ENCODE measurements at places on chromosomes 7 and 10.

- no peak for DNase-seq
Measured at GRCh38 chr7:125467996-125468854, 538.6 kb upstream of the POT1 start.

DNA sequence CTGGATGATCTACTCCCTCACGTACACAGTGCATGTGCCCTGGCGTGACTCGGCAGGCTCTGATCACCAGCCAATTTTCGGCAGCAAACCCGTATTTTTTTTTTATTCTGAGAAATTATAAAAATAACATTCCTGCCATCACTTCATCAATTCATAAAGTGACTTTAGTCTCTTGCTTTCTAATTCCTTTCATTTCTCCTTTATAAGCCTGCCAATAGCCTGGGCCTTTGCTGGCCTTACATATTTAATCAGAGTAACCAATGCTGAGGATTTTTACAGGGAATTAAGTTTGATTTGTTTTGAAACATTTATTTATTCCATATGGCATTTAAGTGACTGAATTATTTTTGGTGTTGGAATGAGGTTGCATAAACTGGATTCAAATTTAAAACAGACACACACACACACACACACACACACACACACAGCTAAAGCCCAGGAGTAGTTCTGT lies 140.8 kb downstream of the ETV1 start:
- DNase-seq, result peak; percentile 23

DNA sequence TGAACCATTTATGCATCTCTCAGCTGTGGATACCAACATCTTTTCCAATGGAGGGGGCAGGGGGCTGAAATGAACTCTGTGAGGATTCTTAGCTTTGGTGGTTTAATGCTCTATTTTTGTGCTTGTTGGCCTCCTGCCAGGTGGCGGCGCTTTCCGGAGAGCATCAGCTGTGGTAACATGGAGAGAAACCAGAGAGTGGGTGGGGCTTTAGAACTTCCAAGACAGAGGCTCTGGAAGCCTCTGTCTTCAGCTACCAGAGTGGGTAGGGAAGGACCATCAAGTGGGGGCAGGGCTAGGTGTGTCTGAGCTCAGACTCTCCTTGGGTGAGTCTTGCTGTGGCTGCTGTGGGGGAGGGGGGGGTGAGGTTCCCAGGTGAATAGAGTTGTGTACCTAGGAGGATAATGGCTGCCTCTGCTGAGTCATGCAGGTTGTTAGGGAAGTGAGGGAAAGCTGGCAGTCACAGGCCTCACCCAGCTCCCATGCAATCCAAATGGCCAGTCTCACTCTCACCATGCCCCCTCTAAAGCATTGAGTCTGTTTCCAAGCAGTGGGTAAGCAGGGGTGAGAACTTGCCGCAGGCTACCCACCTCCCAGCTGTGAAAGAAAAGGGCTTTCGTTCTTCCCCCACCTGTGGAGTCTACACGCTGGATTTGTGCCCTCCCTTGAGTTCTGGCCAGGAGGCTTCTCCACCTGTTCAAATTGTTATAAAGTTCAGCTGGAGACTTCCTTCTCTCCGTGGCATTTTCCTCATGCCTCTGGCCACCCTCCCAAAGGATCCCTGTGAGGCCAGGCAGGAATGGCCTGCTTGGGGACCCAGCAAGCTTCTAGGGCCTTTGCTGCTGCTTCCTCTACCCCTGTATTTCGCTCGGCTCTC lies 527.0 kb downstream of the NEBL start:
- peak; percentile 60 for DNase-seq

DNA sequence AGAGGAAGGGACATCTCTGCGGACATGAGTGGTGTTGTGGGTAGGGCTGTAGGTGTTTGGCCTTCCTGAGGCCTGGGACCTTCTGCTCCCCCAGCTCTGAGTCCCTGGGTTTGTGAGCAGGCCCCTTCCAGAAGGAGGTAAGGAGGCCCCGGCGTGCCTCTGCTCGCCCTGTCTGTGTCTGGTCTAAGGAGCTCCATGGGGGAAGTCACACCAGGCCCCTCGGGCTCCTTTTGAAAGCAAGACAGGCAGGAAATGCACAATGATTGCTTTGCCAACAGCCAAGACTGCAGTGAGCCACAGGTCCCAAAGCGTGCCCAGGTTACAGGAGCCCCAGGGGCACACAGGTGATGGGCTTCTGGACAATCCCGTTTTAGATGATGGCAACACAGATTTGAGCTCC lies 89.5 kb downstream of the FAM53B start:
- DNase-seq, result peak; percentile 31

DNA sequence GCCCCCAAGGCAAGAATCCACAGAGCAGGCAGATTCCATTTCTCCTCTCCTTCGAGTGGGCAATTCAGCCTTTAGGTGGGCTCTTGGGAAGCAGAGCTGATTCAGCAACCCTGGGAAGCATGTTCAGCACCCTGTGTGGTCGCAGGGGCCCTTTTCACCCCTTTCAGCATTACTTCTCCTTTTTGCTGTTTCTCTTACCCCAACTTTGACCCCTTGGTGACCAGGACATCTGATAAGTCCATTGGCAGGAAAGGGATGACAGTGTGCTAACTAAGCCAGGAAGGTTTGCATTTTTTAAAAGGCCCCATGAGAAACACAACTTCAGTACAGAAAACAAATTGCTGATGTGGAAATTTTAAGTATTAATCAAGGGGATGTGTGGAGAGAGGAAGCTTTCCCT lies 283.7 kb upstream of the NRP1 start:
- no peak for DNase-seq
